NCI-H526 treated with DMSO at 0.1 percent for 48 hours (cell line): ENCODE measurements at places on chromosomes 16 and 17.

DNA sequence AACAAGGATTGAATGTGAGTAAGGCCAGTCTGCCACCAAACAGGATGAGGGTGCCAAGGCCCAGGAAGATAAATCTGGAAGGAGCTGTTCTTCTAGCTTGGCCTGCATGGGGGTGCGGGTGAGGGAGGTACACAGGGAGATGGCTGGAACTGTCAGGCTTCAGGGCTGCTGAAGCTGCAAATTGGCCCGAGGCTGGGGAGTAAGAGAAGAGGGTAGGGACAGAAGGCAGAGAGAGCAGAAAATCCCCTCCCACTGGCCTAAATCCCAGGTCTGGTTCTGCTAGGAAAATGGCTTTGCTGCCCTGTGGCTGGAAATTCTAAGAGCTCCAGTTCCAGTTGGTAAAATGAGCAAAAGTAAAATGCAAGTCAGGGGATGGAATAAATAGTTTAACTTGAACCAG lies 87.9 kb downstream of the CCDC182 start:
- no peak for DNase-seq

DNA sequence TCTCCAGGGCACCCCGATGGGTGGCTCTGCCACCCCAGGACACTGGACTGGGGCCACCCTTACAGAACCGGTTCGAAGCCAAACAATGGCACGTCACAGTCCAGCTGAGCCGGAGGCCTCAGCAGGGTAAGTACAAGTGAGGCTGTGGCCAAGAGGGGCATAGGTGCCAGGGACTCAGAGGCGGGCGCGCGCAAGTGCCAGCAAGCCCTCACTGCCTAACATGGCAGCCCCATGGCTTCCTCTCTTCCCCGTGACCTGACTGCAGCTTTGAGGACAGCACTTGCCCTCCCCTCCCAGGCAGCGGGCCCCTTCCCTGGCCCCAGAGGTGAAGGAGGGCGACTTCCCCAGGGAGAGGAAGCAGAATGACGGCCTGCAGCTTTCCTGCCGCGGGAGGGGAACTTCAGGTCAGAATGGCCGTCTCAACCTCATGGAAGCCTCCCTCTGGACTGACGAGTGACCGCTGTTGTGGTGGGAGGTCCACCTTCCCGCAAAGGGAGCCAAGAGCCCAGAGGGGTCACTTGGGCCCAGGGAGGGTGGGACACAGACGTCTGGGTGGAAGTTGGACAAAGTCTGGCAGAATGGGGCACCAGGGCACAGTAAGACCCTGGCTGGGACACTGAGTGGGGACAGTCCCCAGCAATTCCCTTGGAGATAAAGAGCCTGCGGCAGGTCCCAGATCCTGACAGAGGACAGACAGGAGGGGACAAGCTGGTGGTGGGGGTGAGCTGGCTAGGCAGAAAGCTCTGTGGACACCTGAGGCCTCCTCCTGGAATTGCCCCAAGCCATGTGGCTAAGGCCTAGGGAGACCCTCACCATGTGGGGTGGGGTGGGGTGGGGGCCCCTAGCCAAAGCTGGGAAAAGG lies 52.1 kb upstream of the TOB1 start:
- DNase-seq = no peak

GRCh38 chr17:80561541-80562114 lies 17.0 kb downstream of the RPTOR start:
- DNase-seq = no peak

DNA sequence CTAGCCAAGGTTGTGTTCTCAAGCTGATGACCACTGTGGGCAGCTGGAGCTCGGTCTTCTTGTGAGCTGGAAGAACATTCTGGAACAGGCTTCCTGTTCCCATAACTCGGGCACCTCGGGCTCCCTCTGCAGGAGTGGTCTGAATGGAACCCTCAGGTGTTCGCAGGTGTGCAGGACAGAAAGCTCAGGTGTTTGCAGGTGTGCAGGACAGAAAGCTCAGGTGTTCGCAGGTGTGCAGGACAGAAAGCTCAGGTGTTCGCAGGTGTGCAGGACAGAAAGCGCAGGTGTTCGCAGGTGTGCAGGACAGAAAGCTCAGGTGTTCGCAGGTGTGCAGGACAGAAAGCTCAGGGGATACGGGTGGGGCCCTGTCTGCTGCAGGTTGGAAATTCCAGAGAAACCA lies 109.0 kb upstream of the CACNG5 start:
- DNase-seq = no peak

GRCh38 chr17:48623583-48623982 lies 2.6 kb downstream of the HOXB9 start:
- no peak for DNase-seq

GRCh38 chr16:30142672-30143346 lies 19.8 kb upstream of the MAPK3 start:
- DNase-seq = no peak

GRCh38 chr16:31674686-31675085 lies 147.0 kb downstream of the AHSP start:
- no peak for DNase-seq

DNA sequence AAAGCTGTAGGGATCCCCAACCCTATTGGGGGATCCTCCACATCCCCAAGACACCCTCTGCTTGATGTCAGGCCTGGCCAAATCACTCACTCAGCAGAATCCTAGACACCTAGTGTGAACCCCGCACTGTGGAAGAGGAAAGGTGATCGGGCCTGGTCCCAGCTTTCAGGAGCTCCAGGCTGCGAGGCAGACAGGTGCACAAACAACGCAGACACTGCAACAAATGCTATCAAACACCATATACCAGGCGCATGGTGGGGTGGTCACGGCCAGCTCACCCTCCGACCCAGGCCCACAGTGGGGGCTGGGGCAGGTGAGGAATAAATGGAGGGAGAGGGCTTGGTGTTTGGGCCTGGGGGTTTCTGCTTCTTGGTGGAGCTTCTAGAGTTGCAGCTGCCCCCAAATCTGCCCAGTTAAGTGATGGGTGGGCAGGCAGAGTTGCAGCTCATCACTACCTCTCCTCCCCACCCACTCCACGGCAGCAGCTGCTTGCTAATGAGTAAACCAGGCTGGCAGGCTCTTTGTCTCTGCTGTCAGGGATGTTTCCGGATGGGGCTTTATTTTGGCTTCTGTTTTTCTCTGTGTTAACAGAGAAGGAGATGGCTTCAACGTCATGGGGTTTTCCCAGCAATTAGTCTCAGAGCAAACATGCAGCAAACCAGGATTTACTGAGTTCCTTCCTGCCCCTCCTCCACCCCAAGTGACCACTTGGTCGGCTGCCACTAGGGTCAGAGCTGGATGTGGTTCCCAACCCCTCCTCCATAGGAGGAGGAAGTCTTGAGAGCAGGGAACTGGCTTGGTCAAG lies 46.6 kb downstream of the PECAM1 start:
- peak; percentile 19 for DNase-seq

- DNase-seq = peak; percentile 25
Measured at GRCh38 chr16:85650844-85651628, 37.7 kb downstream of the GINS2 start.

GRCh38 chr17:66488864-66489263 lies 186.5 kb downstream of the PRKCA start:
- no peak for DNase-seq

GRCh38 chr17:17075125-17075781 lies 33.0 kb downstream of the MPRIP start:
- no peak for DNase-seq
